ENCODE measurements at places on chromosomes 2 and 18.

- no peak for DNase-seq
Measured at GRCh38 chr2:176111309-176111663, 4.2 kb downstream of the HOXD11 start.

GRCh38 chr2:18301421-18302139 lies 258.9 kb downstream of the RDH14 start:
- no peak for DNase-seq

- no peak for DNase-seq
Measured at GRCh38 chr2:41691561-41691960, 356.3 kb upstream of the PKDCC start.

- DNase-seq: no peak
Measured at GRCh38 chr2:9167718-9168657, 38.6 kb upstream of the ASAP2 start.

DNA sequence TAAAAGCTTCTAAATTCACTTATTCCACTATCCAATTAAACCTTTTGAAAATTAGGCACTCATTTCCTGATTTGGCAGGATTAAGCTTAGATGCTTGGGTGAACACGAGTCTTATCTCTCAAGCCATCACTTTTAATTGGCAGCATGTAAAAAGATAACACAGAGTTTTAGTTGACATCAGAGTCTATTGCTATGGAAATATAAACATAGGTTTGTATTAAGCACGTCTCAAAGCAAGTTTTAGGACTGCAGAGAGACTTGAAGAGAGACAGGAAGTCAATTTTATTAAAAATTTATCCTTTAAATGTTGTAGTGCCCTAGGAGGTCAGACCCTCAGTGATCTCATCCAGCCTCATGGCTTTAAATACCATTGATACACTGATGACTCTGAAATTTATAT lies 5.6 kb downstream of the RBKS start:
- no peak for DNase-seq

DNA sequence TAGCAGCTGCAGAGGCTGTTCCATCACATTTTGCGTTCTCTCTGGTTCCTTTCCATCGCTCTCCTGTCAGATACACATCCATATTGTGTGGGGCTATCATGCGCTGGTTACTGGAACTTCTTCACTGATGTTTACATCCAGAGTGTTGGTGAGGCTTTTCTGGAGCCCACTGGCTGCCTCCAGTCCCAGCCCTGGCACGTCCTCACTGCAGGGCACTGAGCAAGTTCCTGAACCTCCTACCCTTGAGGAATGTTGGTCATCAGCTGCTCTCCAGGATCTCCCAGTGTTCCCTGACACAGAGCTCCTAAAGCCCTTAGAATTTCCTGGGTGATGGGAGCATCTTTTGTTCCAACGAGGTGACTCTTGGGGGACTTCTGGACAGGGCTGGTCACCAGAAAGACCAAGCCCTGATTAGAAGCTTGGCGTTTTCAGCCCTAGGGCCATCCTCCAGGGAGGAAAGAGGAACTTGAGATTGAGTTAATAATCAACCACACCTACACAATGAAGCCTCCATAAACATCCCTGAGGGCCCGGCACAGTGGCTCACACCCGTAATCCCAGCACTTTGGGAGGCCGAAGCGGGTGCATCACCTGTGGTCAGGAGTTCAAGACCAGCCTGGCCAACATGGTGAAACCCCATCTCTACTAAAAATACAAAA lies 81.3 kb downstream of the TFCP2L1 start:
- no peak for DNase-seq

DNA sequence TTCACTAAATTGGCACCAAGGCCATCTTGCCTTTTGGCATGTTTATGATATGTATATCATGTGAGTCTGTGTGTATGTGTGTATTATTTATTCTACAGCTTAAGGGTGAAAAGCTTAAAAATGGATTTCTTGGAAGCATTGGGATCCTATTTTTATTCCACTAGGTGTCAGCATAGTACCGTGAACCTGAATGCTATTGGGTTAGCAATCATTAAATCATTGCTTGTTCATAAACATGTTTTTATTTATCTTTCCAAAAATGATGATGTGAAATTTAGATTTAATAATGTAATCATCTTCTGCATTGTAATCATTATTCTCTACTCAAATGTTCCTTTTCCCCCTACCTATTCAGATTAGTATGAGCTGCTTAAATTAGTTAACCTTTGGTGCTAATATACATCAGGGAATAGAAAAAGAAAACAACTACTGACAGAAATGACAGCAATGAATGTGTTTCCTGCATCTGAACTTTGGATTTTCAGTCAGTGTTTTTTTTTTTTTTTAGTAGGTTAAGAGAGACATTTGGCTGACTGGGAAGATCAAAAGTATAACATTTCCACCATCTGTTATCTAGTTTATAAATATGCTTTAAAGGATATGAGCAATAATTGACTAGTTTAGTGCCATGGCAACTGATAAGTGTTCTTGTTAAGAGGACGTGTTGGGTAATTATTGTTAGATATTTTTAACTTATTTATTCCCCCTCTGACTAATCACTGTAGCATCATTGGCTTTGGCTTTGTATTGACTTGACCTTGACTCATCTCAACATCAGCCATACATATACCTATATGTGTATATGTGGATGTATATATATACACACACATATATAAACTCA lies 14.1 kb upstream of the ZSWIM2 start:
- DNase-seq: no peak

DNA sequence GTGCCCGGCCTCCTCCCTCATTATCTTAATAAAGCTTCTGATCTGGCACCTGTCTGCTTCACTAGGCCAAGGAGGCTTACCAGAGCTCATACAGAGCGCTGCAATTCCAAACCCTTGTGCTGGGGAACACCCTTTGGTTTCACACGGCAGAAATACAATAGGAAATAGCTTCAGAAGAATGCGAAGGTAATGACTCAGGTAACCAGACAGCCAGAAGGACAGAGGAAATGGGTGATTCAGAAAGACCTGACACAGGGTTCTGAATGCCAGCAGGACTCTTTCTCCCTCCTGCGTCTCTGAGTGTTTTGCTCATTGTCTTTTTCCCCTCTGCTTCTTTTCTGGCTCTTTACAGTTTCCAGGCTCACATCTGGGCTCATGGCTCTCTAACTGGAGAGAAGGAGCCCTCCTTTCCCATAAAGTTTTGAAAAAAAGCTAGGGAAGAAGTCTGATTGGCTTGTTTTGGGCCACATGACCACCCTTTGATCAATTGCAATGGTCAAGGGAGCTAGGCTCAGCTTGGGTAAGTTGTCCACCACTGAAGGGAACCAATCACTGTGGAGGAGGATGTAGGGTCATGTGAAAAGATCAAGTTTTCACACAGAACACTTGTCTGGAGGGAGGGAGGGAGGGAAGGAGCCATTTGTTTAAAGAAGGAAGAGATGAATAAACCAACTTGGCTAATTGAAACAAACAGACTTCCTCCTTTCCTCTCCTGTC lies 90.5 kb upstream of the UPP2 start:
- DNase-seq: no peak

DNA sequence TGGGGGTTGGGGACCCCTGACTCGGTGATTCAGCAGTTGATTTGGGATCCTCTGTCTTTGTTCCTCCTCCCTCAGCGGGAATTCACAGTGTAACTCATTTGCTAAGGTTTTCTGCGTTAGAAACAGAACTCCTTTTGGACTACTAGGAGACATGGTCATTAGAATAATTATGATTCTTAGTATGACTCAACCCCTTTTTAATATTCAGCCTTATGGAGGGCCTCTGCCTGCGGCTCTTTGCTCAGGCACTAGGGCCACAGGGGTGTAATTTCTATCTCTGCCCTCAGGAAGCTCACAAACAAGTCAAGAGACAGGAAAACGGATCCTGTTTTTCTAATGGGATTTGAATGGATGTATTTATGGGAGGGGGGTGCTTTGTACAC lies 117.4 kb downstream of the SPTBN1 start:
- no peak for DNase-seq

- DNase-seq: no peak
Measured at GRCh38 chr2:5766561-5766960, 74.4 kb downstream of the SOX11 start.

DNA sequence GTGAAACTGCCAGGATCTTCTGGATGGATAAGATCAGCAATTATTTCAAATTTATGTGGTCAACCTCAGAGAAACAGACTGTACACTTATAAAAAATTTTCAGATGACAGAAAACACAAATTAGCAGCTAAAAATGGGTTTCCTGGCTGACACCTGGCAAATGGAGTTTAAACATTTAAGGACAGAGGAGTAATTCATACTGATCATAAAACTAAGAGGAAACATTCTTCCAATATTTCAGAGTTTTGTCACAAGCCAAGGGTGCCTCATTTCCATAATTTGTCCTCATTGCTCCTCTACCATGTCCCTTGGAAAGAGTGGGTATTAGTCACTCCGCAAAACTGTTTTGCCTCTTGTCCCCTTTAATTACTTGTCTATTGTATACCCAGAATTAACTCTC lies 70.2 kb downstream of the TMEFF2 start:
- DNase-seq: no peak

GRCh38 chr2:224518806-224519580 lies 66.2 kb downstream of the CUL3 start:
- DNase-seq: no peak

DNA sequence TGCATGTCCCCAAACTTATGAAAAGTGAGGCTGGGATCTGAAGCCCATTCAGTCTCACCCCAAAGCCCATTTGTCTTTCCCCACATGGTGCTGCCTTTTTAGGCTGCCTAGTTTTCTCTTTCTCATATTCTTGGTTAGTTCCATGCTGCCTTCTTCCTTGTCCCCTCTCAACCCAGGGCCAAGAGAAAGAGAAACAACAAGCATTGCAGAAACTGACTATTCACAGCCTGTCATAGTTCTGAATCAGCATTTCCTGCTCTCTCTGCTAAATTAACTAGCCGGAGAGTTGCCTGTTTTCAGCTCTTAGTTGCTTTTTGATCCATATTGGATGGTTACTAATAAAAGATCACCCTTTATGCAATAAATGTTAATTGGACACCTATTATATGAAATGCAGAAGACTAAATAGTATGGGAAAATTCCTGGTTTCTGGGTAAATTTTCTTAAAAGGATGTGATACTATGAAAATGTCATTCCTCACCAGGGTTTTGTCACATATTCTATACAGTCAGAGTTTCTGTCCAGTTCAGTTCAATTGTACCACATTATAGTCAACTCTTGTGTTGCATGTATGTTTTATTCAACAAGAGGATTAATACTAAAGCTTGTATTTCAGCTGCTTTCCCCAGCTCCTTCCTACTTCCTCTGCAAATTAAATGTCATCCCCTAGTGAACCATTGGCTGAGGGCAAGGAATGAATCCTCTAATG lies 246.5 kb downstream of the GALR1 start:
- DNase-seq: no peak

DNA sequence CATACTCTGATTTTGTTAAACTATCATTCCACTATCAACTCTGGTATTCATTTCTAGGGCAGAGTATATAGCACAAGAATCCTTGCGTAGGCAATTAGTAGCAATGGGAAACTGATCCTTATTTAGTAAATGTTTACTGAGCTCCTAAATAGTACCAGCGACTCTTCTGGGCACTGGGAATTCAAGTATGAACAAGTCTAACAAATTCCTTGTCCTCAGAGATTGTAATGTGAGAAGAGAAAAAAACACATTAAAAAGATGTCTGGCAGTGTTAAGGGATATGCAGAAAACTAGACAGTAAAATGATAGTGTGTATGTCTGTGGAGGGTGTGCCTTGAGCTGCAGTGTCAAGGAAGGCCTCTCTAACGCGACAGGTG lies 721 bp downstream of the METTL5 start:
- no peak for DNase-seq

GRCh38 chr2:221612161-221612560 lies 40.1 kb upstream of the EPHA4 start:
- DNase-seq: no peak

DNA sequence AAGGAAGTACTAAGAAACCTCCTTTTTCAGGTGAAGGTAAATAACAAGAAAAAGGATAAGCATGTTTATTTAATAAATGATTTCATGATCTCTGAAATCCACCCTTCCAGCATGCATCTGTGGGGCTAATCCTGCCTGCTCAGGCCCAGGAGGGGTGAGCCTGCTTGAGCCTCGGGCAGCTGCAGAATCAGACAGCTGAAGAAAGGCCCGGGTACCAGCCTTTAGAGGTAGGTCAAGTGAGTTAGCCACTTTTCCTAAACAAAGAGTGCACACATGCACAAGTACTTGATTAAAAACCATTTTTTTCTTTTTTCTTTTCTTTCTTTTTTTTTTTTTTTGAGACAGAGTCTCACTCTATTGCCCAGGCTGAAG lies 25.7 kb upstream of the FZD7 start:
- DNase-seq: no peak

- DNase-seq: no peak
Measured at GRCh38 chr2:239027391-239028252, 179.7 kb downstream of the TWIST2 start.

DNA sequence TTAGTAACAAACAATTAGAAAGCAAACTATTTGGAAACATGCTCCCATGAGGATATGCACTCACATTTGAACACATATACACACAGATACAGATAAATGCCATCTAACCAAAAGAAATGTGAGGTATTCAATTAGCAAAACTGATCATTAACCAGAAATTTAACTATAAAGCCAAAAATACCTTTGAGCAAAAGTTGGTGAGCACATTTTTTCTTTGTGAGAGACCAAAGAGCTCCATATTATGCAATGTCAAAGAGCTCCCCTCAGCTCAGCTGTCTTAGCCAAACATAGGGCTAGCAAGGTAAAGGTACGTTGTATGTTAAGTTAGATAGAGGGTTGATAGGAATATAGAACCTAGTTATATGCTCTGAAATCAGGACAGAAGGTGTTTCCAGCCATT lies 43.8 kb downstream of the CYBRD1 start:
- no peak for DNase-seq

DNA sequence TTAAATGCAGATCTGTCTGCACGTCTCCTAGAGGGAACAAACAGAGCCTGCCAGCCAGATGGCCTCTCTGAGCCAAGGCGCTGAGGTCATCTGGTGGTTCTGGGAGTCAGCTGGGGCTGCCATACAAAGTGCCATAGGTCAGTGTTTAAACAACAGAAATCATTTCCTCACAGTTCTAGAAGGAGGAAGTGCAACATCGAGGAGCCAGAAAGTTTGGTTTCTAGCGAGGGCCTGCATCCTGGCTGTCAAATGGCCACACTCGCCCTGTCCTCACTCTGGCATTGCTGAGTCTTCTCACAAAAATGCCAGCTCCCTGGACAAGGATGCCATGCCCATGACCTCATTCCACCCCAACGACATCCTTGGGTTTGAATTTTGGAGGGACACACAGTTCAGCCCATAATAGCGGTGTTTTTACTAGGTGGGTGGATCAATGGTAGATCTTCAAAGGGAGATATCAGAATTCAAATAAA lies 59.6 kb downstream of the MYT1L start:
- peak; percentile 6 for DNase-seq

GRCh38 chr2:30433541-30434299 lies 13.3 kb upstream of the LCLAT1 start:
- DNase-seq: no peak

DNA sequence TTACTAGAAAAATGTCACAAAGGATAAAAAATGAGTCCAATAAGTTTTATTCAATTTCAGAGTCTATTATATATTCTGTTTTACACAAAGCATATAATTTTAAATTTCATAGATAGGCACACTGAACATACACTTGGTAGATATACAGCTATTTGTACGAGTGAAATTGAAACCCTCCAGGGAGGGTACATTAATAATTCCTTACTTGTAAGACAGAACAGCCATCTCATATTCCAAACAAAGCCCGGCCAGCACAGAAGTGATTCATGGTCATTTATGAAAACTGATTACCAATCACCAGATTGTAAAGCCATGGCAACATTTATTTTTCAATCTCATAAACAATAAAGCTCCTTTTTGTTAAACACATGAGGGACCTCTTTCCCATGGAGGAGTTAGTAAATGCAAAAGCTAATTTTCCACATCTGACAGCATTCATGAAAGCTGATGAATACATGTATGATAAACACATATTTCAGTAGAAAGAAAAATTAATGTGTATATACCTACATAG lies 190.6 kb downstream of the TDRD15 start:
- no peak for DNase-seq

All from hypothalamus (tissue), 51 donors.